Hindlimb muscle (tissue), 1 donor: ENCODE measurements at places on chromosomes 12 and 14.
A peak's percentile ranks its signal among the peaks of the same experiment; 100 is the strongest.

DNA sequence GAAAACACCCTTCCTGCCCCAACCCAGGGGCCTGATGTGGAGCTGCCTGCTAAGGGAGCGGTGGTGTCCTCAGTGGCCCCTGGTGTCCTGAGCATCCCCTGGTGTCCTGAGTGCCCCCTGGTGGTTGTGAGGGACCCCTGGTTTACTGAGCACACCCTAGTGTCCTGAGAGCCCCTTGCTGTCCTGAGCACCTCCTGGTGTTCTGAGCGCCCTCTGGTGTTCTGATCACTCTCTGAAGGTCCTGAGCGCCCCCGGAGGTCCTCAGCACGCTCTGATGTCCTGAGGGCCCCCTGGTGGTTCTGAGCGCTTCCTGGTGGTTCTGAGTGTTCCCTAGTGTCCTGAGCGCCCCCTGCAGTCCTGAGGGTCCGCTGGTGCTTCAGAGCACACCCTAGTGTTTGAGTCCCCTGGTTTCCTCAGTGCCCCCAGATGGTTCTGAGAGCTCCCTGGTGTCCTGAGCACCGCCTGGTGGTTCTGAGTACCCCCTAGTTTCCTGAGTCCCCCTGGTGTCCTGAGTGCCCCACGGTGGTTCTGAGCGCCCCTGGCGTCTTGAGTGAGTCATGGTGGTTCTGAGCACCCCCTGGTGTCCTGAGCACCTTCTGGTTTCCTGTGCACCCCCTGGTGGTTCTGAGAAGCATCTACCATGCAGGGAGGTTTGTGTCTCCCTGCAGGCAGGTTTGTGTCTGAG lies 1004.2 kb downstream of the TMEM121 start:
- DNase-seq = no peak

DNA sequence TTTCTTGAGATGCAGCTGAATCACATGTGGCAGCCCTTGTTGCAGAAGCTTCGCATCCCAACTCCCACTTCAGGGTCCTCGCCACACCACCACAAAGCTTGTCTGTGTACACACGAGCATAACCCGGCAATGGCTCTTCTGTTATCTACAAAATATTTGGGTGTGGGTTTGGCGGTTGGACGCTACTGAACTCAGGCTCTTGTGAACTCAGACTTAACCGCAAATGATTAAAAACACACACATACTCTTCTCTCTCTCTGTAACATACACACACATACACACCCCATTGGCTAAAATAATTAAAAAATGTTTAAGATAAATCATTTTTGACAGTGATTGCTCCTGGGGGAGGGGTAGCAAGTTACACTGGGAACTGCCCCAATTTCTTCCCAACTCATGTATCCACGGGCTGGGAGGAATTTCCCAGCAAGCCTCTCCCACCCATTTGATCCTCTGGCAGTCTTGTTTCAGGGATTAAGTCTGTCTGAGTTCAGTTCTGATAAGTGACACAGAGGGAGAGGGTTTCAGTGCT lies 63.7 kb upstream of the MANSC4 start:
- DNase-seq = no peak

- no peak for DNase-seq
Observed at GRCh38 chr14:105143451-105144025, 25.0 kb downstream of the JAG2 start.

DNA sequence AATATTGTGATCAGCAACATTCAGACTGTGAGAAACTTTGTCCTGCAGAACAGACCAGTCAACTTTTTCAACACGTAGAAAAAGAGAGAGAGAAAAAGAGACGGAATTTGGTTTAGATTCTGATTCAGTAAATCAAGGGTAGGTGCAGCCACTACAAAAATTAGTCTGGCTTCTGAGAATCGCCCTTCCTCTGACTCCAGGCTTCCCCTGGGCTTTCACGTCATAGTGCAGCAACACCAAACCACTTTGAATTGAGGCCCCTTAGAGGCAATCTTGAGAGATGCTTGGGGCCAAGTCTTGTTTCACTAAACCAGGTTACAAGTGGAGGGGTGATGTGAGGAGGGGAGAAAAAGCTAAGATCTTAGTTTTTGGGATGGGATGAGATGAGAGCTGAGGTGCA lies 37.5 kb upstream of the PTGR2 start:
- no peak for DNase-seq

- DNase-seq = no peak
Observed at GRCh38 chr14:51931308-51931707, 58.0 kb upstream of the RTRAF start.

DNA sequence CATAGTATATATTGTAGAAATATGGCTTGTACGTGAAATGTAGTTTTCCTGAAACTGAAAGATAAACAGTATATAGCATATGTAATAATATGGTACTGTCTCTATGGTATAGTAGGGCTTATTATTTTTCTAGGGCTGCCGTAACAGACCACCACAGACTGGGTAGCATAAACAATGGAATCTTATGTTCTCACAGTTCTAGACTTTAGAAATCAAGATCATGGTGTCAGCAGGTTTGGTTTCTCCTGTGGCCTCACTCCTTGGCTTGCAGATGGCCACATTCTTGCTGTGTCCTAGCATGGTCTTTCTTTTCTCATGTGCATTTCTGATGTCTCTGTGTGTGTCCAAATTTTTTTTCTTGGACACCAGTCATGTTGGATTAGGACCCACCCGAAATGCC lies 155.8 kb downstream of the TMTC2 start:
- DNase-seq = no peak

- DNase-seq = no peak
Observed at GRCh38 chr12:19000836-19001235, 128.7 kb upstream of the PLEKHA5 start.

DNA sequence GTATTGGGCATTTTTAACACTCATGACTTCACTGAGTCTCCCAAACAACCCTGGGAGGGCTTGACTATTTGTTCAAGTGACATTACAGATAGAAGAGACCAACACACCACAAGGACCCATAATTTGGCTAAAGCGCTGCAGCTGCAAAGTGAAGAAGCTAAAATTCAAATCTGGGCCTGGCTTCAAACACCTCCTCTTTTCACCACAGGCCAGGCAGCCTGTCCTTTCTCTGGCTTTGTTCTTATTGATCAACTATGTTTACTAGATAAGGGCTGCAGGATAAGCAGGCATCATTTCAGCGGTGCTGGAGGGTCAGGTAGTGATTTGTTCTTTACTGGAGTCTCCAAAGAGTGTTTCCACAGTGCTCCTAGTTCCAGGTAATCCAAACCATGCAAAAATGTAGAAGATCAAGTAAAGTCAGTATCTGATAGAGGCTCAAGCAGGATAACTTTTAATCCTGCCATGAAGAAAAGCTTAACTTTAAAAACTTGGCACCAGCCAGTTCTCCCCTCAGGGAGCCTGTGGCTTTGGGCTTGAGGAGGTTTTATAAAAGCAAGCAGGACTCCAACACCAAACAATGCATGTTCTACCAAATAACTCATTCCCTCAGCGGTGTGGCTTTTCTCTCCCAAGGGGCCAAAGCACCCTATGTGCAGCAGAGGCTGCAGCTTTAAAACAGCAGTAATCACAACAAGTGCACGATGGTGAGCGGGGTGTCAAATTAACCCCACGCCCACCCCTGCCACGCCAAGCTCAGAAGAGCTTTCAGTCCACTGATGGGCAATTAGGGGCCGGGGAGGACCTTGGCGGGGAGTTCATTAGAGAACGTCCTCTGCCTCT lies 16.8 kb downstream of the CLMN start:
- no peak for DNase-seq

DNA sequence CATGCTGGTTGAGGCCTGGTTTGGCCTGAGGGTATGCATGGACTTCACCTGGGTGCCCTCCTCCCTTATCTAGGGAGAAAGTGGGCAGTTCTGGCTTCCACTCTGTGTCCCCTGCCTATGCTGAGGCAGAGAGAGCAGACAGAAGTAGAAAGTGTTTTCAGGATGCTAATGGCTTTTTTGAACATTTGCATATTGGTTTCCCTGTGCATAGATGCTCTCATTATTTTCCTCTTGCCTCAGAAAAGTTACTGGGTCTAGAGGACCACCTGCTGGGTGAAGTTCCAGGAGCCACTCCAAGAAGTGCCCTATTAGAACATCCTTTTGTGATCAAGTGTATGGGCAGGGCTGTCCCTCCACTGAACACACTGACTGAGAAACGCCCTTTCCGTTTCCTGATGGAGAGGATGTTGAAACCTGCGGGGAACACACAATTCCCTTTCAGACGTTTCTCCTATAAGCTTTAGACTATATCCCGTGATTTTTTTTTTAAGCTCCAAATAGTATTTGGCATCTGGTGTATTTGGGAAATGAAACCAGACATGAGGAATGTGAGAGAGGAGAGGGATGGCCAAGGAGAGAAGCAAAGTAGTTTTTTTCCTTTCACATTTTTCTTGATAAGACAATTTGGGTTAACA lies 66.6 kb downstream of the DAAM1 start:
- DNase-seq = peak; percentile 37

- DNase-seq = no peak
Observed at GRCh38 chr12:44053549-44054127, 217.8 kb downstream of the TMEM117 start.

GRCh38 chr12:38124247-38125012 lies 192.1 kb upstream of the ALG10B start:
- DNase-seq = no peak

DNA sequence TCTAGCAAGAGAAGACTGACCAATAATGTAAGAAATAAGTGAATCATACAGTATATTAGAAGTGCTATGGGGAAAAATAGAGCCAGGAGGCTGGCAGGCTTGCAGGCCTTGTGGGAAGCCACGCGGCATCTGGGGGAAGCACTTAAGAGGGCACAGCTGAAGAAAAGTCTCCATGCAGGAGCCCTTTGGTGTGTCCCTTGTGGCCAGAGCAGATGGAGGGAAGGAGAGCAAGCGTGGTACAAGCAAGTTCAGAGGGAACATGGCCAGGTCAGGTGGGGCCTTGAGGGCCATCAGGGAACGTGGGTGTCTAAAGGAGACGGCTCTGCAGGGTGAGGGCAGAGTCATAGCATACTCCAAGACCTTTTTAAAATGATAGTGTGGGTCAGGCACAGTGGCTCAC lies 51.7 kb downstream of the LRRC74A start:
- no peak for DNase-seq

- DNase-seq = no peak
Observed at GRCh38 chr12:123071857-123072256, 79.0 kb downstream of the PITPNM2 start.

DNA sequence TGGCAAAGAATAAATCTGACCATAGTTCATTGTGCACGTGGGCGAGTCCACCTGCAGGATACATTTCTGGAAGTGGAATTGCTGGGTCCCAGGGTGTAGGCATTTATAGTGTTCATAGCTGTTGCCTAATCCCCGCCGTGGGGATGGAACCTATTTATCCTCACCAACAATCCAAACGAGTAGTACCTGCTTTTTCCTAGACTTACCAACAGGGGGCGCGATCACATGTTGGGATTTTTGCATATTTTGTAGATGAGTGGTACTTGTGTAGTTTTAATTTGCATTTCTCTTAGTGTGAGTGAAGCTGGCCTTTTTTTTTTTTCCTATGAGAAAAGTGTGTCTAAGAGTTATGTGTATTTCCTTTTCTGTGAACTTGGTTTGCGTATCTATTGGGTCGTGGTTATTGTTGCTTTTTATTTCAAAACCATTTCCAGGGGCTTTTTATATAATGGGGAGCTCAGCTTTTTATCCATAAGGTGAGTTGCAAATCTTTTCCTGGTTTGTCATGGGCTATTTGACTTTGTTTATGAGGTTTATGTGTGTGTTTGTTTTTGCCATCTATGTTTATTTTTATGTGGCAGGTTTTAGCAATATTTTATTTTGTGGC lies 67.2 kb downstream of the CCDC92 start:
- peak; percentile 32 for DNase-seq

- no peak for DNase-seq
Observed at GRCh38 chr12:74193191-74193590, 344.4 kb upstream of the ATXN7L3B start.

DNA sequence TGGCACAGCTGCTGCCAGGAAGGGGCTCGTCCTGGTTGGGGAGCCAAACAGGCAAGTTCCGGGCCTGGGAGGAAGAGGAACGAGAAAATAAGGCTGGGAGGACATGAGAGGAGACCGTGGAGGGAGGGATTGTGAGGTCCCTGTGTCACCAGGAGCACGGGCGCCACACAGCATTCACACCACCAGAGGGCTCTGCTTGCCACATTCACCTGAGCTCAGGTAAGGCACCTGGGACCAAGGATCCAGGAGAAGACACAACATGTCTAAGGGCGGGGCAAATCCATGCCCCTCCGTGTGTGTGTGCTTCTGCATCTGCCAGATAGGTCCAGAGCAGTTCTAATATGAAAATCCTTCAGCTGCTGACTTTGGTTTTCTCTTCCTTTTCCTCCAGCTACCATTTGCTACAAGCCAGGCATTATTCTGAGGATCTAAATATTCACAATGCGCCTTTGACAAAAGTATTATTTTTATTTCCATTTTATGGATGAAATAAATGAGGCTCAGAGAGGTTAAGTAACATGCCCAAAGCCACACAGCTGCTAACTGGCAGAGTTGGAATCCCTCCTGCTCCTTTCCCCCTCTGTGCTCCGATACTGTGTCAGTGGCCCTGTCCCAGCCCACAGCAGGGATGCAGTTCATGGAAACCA lies 14.6 kb downstream of the RAPGEF3 start:
- DNase-seq = no peak

DNA sequence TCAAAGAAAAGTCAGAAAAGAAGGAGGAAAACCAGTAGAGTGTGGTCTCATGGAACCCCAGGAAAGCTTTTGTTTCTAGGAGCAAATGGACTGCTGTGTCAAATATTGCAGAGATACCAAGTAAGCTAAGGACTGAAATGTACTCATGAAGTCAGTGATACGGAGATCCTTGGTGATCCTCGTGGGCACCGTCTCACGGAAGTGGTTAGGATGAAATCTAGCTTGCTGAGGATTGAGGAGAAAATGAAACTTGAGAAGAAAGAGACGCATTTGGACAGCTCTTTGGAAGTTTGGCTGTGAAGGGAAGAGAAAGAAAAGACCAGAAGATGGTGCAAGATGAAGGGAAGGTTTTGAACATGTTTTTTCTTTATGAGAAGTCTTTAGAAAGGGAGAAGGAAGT lies 104.0 kb upstream of the CCND2 start:
- DNase-seq = no peak

GRCh38 chr12:14618983-14619382 lies 51.3 kb upstream of the PLBD1 start:
- DNase-seq = no peak

DNA sequence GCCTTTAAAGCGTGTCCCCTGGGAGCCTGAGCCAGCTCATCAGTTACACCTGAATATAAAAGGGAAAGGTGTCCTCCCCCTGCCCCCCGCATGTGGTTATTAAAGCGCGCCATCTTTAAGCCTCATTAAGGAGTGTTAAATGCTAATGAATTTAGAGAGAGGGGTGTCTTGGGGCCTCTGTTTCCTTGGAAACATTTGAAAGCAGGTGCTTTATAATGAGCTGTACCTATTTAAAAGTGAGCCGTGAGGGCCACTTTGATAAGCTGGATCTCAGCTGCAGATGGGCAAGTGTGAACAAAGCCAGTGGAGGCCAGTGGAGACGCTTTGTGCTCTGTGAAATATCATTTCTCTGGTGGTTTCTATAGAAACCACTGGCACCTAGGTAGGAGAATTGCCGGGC lies 84.0 kb downstream of the BEGAIN start:
- no peak for DNase-seq

DNA sequence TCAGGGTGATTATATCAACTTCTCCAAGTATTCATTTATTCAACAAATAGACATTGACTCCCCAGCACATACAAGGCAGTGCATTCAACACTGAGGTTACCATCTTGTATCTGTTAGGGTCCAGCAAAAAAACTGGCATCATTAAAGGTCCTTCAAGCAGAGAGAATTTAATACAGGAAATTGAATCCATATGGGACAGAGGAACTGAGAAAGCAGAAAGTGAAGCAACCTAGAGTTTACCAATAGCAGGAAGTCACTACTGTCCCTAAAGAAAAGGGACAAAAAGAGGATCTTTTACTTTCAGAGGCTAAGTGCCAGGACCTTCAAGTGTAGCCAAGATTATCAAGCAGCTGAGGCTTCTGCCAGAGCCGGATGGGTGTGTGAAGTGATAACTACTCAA lies 237.8 kb upstream of the TBX3 start:
- DNase-seq = no peak
